ENCODE measurements at places on chromosomes 4 and X.
A peak's percentile ranks its signal among the peaks of the same experiment; 100 is the strongest.

DNA sequence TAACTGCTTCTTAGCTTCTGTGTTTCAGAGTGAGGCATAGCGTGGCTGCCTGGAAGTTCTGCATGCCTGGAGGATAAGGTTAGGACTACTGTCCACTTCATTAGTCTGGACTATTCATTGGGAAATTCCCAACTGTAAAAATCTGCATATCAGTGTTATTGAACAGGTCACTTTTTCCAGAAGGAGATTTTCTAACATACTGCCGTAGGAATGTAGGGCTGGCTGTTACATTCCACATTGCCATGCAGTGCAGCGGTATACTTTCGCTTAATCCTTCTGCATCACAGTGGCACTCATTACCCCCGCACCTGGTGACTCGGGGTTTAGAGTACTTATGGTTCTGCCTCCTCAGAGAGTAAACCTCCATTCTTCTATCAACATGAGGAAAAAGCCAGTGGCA, 104.6 kb downstream of the NPFFR2 start:
- DNase-seq = no peak

DNA sequence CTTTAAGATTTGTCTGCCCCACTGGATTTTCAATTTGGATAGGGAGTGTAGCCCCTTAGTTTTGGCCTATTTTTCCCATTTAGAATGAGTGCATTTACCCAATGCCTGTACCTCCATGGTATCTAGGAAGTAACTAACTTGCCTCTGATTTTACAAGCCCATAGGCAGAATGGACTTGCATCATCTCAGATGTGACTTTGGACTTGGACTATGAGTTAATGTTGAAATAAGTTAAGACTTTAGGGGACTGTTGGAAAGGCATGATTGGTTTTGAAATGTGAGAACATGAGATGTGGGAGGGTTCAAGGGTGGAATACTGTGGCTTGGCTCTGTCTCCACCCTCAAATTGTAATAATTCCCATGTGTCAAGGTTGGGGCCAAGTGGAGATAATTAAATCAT, 2480.2 kb downstream of the PCDH7 start:
- DNase-seq = no peak

DNA sequence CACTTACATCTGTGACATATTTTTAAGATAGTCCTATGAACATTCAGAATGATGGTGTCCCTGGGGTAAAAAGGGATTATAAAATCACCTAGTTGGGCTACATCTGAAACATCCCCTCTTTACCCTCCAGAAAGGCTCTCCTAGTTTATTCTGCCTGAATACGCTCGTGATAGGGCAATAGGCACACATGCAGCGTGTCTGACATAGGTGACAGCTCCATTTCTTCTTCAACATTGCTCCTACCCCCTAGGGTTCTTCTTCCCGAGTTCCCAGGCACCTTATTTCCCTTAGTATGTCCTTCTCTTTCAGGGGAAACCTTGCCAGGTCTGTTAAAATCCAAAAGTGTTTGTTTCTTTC, 27.1 kb upstream of the CFAP299 start:
- DNase-seq = no peak

- DNase-seq = no peak
These were observed 71.5 kb upstream of the EDNRA start for GRCh38 chr4:147409350-147409749.

DNA sequence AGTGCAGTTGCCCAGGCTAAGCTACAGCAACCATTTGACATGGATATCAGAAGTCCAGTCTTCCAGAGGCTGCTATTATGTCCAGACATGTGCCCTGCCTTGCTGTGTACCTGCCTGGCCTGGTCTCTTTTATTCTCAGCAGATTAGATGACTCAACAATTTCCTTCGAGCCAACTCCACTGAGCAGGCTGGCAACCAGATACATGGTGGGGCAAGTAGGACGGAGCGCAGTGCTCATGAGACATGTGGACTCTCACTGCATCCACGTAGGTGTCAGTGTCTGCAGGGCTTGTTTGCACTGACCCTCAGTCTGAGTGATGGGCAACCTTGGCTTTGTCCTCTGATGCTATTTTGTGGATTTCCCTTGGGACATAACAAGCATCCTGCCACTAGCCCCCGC, 7.2 kb upstream of the MAGEA11 start:
- no peak for DNase-seq

- DNase-seq = no peak
These were observed 13.1 kb downstream of the FGFR3 start for GRCh38 chr4:1806223-1806564.

DNA sequence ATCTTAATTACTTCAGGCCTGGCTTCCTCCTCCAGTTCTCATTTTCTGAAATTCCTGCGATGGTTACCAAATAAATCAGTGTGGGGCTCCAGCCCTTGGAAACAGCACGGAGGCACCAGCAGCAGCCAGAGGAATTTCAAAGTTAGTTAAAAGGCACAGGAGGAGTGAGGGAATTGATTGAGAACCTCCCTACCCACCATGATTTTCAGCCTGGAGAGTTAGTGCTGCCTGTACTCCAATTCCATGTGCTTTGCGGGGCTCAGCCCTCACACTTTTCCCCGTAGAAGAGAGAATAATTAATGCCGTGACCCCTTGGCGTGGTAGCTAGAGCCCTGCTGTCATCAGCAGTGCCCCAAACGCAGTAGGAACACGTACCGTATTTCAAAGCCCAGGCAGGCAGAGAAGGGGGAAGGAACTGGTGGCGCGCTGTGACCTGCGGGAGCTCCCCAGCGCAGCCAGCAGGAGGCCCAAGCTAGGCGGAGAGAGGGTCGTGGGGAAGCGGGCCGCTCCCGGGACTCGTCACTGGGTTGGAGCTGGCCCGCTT, 84.0 kb upstream of the IGFBP7 start:
- no peak for DNase-seq

- DNase-seq = peak; percentile 95
These were observed 59.4 kb downstream of the CLNK start for GRCh38 chr4:10625131-10625530.

DNA sequence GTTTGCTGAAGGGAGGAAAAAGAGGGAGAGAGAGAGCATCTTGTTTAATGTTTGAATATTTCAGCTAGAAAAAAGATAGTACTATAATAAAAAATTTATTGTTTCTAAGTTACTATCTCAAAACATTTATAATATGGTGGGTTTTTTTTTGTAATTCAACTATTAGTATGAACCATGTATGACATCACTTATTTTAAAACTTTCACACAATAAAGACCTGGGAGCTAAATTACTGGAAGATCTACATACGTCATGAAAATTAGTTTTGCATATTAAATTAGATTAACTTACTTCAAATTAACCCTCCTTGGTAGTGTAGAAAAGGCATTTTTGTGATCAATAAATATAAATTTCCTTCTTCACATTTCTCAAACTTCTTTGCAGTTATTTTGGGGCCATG, 432.0 kb upstream of the SLIT2 start:
- DNase-seq = no peak

DNA sequence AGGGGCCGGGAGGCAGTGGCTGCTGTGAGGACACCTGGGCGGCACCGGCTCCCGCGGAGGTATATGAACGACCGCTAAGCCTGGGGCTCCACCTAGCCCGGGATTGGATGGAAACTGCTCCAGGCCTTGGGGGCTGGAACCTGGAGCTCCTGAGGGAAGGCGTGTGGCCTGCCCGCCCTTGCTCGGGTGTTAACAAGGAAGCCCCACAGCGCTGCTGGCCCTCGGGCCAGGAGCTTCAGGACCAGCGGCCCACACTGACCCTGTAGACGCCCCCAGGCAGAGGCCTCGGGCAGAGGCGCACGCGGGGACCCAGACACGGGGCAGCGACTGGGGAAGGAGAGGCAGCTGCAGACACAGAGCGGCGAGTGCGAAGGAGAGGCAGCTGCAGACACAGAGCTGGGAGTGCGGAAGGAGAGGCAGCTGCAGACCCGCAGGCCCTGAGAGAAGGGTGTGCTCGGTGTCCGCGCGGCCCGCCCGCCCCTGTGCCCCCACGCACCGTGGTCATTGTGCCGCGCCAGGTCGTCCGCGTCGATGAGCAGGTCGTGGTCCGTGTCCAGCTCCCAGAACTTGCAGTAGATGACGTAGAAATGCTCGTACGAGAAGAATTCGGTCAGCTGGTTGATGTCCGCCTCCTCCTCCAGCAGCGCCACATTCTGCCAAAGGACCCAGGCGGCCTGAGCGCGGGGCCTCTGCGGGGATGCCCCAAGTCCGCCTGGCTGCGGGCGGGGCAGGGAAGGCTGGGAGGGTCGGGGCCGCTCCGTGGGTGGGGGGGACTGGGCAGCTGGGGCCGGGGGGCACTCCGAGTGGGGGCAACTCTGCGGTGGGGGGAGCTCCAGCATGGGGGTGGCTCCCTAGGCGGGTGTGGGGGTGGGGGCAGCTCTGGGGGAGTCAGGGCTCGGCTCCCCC, 26.7 kb upstream of the GTPBP6 start:
- no peak for DNase-seq

DNA sequence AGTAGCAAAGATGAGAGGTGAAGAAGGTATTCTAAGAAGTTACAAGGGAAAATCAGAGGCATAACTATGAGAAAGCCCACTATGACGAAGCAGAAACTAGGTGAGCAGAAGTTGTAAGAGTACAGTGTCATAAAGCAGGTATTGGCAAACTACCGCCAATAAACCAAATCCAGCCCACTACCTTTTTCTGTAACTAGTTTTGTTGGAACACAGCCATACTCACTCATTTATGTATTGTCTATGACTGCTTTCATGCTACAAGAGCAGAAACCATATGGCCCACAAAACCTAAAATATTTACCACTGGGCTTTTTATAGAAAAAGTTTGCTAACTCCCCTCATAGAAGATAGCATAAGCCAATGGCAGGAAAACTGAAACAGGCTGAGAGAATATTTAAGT, 31.8 kb upstream of the ZCCHC13 start:
- no peak for DNase-seq

- no peak for DNase-seq
These were observed 598.4 kb upstream of the FTHL17 start for GRCh38 chrX:31670245-31670644.

GRCh38 chr4:17096692-17097091, 198.2 kb upstream of the LDB2 start:
- no peak for DNase-seq

GRCh38 chr4:76993787-76994641, 44.5 kb downstream of the SEPTIN11 start:
- DNase-seq = peak; percentile 74

- no peak for DNase-seq
These were observed 54.1 kb downstream of the CCNI start for GRCh38 chr4:77021614-77022089.

- no peak for DNase-seq
These were observed 386.7 kb downstream of the SPRY1 start for GRCh38 chr4:123783151-123783790.

Data from NCI-H1092 treated with DMSO at 0.1 percent for 48 hours (cell line).